ENCODE measurements at places on chromosomes 12 and 14.

GRCh38 chr14:70073924-70074566, 114.7 kb downstream of the SLC8A3 start:
- peak; percentile 36 for DNase-seq

- no peak for DNase-seq
Measured at GRCh38 chr14:24278424-24278823, 7.0 kb upstream of the RABGGTA start.

GRCh38 chr14:100419856-100420255, 96.7 kb downstream of the SLC25A47 start:
- DNase-seq: no peak

GRCh38 chr14:60654334-60654821, 5.1 kb upstream of the SIX1 start:
- DNase-seq: no peak
